Hepatic stellate cell (primary cell): ENCODE measurements at places on chromosomes 3 and 15.
A peak's percentile ranks its signal among the peaks of the same experiment; 100 is the strongest.

GRCh38 chr3:52563984-52564383, 27.6 kb downstream of the UQCC5 start:
- no peak for DNase-seq

- DNase-seq: no peak
Measured at GRCh38 chr3:122665226-122665786, 15.3 kb upstream of the PARP14 start.

GRCh38 chr3:126350502-126351085, 6.6 kb downstream of the KLF15 start:
- no peak for DNase-seq

- no peak for DNase-seq
Measured at GRCh38 chr15:80885016-80885579, 104.5 kb downstream of the MESD start.

DNA sequence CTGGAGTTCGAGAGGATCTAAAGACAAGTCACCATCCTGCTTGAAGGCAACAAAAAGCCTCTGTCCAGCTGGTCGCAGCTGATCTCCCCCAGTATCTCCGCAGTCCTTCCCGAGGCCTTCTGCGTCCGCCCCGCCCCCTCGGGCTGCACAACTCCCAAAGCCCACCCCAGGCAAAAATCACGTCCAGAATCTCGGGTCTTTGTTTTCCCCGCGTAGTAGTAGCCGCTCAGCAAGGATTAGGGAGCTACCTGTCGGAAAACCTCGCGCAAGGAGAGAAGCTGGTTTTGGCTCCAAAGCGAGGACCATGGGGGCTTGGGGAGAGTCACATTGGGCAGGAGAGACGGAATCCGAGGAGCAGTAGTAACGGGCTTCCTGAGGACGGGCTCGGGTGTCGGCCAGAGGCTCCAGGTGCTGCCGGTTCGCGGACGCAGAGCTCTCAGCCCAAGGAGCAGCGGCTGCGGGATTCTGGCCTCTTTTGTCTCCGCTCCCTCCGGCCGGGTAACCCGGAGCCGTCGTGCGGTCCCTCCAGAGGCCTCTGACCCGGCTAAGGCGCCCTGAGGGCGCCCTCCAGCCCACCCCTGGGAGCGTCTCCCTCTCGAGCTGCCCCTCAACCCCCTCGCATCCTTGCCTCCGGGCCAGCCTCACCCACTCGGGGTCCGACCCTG, 401 bp downstream of the ZSCAN29 start:
- peak; percentile 37 for DNase-seq

GRCh38 chr3:143525408-143525807, 322.9 kb downstream of the SLC9A9 start:
- DNase-seq: no peak

GRCh38 chr3:23067116-23067515, 136.0 kb upstream of the UBE2E2 start:
- no peak for DNase-seq

GRCh38 chr3:109618766-109619378, 281.5 kb upstream of the DPPA4 start:
- DNase-seq: no peak

GRCh38 chr3:46183330-46183729, 24.8 kb downstream of the CCR1 start:
- DNase-seq: no peak

DNA sequence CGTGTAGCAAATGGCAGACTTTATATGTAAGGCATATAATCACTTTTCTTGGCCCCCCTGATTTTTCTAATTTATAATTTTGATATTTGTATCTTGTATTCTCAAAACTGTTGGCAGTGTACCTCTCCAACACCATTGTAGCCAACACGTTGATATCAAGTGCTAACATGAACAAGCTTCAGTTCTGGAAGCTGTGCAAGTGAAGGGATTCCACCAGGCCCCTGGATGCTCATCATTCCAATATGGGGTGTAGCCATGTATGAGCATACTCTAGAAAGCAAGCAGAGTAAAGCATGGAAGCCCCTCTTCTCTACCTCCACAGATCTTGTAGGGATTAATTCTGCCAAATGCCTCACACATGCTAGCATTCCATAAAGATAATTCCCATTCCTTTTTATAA, 211.3 kb downstream of the MYRIP start:
- DNase-seq: no peak

GRCh38 chr3:196477678-196478077, 25.9 kb downstream of the RNF168 start:
- no peak for DNase-seq

DNA sequence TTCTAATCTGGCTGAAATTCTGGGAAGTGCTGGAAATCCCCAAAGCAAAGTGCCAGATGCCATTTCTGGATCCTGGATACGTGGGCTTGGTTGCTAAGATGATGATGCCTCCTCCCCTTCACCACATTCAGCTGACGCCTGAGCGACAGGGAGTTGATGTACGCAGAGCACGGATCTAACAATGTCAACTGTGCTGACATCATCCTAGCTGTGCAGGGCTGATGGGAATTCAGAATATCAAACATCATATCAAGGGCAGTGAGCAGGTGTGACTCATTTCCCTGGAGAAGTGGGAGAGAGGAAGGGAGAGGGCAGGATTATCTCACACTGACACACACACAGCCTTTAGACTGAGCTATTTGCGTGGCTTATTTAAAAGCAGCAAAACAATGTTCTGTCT, 92.6 kb upstream of the ZBTB20 start:
- peak; percentile 69 for DNase-seq

DNA sequence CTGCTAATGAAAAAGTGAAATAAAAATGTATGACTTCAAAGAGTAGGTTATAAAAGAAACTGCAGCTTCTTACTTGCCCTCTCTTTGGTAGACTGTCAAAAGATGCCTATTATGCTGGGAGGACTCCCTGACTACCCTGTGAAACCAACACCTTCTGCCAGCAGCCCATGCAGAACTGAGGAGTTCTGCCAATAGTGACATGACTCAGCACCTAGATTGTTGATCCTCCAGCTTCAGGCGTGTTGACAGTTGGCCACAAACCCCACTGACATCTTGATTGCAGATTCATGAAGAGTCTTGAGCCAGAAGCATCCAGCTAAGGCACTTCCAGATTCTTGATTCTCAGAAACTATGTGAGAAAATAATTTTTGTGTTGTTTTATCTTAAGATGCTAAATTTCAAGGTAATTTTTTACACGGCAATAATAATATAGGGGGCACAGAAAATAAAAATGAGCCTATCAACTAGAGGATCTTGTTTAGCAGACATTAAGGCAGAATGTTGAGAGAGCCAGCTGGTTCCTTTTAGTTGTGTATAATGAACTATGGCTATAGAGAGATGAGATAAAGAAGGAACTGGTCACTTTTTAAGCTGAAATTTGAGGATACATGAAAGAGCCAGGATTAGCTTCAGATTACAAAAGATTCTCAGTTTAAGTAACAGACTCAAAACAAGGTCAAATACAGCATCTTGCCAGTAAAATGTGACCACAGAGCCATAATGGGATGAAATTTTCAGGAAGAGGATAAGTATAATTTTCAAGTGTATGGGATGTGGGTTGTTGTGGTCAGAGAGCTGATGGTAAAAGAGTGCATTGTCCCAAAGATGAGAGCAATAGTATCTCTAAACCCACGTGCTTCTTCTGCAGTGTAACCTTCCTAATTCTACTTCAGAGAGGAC, 588.7 kb upstream of the CBLB start:
- DNase-seq: peak; percentile 17

- no peak for DNase-seq
Measured at GRCh38 chr15:27692438-27692837, 406.7 kb downstream of the OCA2 start.

GRCh38 chr3:33989229-33989628, 190.8 kb downstream of the PDCD6IP start:
- no peak for DNase-seq

DNA sequence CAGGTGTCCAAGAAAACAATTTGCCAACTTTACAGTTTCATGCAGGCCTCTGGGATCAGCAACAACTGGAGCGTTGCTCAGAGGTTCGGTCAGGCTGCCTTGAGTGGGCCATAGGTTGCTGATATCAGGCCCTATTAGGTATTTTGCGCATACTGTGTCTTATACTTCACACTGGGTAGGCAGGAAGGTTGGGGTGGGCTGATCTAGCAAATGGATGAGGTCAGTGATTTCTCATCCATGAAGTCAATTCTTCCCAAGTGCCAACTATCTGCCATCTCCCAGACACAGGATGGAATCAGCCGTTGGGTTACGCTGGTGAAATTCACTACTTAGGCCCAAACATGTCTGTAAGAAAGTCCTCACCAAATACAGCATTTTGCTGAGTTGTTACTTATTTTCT, 77.6 kb downstream of the SLC7A14 start:
- DNase-seq: no peak

DNA sequence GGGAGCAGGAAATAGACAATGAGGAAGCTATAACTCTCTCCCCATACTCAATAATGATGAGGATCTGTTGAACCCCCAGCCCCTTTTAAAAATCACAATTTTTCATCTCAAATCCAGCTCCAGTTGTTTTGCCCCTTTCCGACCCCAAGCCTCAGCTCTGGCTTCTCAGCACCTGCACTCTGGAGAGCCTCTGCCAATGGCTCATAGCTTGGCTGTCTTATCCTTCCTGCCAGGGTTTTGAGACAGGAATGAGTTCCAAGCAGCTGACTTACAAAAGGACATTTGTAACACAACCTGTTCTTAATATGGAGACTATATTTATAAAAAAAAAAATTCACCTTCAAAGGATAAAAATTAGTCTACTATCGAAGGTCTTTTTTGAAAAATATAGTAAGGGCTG, 105.9 kb upstream of the NEDD4 start:
- DNase-seq: no peak

- DNase-seq: no peak
Measured at GRCh38 chr3:130395916-130396315, 50.4 kb downstream of the COL6A5 start.

GRCh38 chr3:38960042-38960622, 91.6 kb downstream of the SCN11A start:
- no peak for DNase-seq

DNA sequence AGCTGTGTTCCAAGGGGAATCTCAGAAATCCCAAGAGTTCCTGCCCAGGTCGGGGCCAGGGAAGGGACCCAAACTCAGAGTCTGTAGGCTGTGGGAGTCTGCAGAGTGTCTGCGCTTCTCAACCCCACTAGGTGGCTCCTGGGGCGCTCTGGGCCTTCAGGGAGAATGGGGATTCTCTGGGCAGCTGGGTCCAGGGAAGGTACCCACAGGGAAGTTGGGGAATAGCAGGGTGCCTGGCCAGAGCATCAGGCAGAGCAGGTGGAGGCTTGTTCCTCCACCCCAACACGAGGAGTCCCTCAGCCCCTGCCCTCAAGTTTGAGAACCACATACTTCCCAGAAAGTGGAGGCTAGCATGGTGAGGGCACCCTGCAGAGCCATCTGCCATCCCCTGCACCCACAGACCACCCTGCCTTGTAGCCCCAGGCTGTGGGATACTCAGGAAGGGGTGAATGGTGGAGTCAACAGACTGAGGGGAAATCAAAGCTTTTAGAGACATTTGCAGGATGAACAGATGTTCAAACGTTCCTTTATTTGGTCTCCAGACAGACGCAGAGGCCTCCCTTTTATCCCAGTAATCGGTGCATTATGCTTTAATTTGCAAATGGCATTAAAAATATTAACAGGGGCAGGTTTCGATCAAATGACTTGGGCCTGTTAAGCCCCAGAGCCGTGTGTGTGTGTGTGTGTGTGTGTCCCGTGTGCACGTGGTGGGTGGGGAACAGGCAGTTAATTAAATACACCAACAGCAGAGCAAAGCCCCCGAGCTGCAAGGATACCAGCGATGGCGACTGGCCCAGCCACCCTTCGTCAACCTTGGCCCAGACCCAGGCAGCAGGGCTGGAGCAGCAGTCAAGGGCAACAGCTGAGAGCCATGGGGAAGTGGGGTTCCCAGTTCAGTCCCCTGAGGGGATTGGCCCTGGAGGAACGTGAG, 57.7 kb downstream of the DNAJB8 start:
- DNase-seq: no peak

GRCh38 chr3:141544697-141545096, 57.9 kb downstream of the RASA2 start:
- DNase-seq: no peak

GRCh38 chr3:140827894-140828293, 113.7 kb upstream of the SLC25A36 start:
- no peak for DNase-seq

GRCh38 chr3:28018925-28019718, 222.3 kb upstream of the CMC1 start:
- DNase-seq: no peak

- DNase-seq: no peak
Measured at GRCh38 chr3:99134986-99135385, 233.5 kb upstream of the DCBLD2 start.

GRCh38 chr3:18428036-18428435, 2.9 kb upstream of the SATB1 start:
- no peak for DNase-seq

DNA sequence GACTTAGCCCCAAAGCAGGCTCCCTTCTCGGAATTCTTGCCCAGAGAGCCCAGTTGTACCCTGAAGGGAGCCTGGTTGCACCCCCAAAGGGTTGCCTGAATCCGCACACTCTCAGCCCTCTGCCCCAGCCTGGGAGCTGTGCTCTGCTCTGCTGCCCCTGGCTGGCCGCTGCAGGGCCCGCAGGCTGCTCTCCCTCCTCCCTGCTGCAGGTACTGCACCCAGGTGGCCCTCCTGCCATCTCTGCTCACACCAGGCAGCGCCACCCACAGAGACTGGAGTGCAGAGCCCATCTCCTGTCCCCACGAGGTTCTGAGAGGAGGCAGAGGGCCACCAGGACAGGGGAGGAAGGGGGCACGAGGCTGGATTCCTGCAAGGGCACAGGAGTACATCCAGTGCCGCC, 134.2 kb upstream of the NSMCE3 start:
- no peak for DNase-seq

- no peak for DNase-seq
Measured at GRCh38 chr15:85353516-85353915, 26.9 kb upstream of the AKAP13 start.

GRCh38 chr15:89910891-89911626, 1.7 kb downstream of the ARPIN start:
- DNase-seq: no peak

DNA sequence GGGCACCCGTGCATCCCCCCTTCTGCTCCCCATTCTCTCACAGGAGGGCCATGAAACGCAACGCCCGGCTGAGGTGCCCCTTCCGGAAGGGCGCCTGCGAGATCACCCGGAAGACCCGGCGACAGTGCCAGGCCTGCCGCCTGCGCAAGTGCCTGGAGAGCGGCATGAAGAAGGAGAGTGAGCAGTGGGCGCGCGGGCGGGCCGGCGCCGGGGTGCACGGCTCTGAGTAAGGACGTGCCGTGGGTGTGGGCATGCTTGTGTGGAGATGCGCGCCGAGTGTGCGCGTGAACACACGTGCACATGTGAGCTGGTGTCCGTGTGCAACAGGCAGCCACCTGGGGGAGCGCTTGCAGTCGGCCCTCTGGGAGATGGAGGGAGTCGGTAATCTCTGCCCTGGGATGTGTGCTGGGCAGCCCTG, 28.1 kb downstream of the NR1I2 start:
- no peak for DNase-seq

GRCh38 chr15:72851586-72851985, 68.0 kb upstream of the ADPGK start:
- no peak for DNase-seq

- DNase-seq: no peak
Measured at GRCh38 chr15:90126596-90127435, 24.5 kb upstream of the IDH2 start.

GRCh38 chr3:151644020-151644620, 89.6 kb upstream of the AADACL2 start:
- DNase-seq: no peak
